CD4-positive, alpha-beta T cell treated with Interleukin-1 beta for 1 hour (primary cell): ENCODE measurements at places on chromosomes 7 and 10.

DNA sequence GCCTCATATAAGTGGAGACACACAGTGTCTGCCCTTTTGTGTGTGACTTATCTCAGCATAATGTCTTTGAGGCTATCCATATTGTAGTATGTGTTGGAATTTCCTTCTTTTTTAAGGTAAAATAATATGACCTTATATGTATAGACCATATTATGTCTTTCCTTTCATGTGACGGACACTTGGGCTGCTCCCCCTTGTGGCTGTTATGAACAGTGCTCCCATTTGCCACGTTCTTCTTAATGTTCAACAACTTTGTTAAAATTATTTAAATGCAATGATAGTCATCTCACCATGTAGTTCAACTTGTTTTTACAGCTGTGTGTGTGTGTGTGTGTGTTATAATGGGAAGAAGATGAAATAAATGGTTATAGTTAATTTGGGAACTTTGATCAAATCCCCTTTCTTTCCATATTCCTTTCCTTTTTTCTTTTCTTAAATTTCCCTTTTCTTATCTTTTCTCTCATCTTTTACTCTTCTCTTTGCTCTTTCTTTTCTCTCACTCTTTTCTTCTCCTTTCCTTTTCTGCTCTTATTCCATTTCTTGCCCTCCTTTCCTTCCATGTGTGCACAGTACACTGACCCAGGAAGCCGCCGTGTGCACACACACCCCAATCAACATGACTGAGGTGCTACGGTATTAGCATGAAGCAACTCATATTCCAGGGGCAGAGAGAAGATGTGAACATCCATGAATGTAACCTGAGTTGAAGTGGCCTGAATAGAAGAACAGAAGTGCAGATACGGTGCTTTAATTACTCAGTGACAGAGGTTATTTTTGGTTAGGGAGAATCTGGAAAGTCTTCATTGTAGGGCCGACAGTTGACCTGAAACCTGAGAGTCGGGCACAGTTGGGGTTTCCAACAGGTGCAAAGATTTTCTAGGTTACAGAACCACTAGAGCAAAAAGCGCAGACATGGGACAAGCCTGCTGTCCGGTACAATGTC lies 596.6 kb downstream of the SDK1 start:
- DNase-seq = peak; percentile 33

DNA sequence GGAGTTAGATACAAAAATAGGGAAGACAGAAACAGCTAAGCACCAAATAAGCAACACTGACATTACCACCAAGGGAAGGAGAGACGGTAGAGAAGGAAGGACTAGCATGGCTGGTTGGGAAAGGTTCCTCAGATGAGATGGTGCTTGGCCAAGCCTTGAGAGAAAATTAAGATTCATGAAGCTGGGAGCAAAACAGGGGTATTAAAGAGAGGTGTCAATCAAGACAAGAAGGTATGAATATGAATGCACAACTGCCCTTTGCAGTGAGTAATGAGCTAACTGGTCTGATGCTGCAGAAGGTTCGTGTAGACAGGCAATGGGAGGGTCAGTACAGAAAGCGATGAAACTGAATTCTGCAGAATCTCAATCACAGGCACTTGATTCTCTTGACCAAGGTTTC lies 67.7 kb downstream of the SLC37A3 start:
- no peak for DNase-seq

DNA sequence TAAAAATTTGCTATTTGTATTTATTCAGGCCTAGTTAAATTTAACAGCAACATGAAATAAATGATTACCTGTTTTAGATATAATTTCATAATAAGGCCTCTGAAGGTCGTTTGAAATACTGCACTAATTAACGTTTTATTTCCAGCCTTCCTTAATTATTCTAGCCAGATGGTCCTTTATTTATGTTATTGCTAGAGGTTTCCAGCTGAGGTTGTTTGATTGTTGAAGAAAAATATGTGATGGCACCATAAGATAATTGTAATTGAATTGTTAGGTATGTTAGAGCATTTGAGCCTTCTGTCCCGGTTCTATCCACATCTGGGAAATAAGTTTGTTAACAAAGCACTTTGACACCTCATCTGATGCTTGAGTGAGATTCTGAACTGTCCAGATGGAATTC lies 556.1 kb downstream of the ATRNL1 start:
- no peak for DNase-seq

DNA sequence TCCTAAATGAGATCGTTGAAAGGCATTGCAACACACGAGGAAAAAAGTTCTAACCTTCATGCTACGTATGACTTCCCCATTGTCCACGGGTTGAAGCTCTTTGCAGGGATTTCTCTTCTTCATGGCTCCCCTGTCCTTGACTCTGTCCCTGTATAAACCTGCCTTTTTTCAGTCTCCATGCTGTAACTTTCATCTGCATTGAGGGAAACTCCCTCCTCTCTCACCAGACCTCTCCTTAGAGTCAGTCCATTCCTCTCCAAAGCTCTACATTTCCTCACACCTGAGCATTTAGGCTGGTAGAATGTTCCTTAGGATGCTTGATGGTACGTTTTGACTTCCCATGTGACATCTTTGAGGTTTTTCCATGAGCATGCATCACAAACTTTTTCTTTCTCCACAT lies 134.2 kb upstream of the FAM171A1 start:
- no peak for DNase-seq

- no peak for DNase-seq
Observed at GRCh38 chr10:59272061-59272460, 90.3 kb downstream of the FAM13C start.

- DNase-seq = peak; percentile 59
Observed at GRCh38 chr7:149284343-149284742, 22.3 kb downstream of the ZNF783 start.

- peak; percentile 48 for DNase-seq
Observed at GRCh38 chr7:143362131-143363015, at the start of gene FAM131B. FAM131B (minus strand) TSS chr7:143362713; CDS start chr7:143362603, 110 bp downstream.

GRCh38 chr7:77738871-77739270 lies 42.6 kb downstream of the RSBN1L start:
- no peak for DNase-seq

GRCh38 chr7:66629222-66630062 lies 761 bp downstream of the KCTD7 start:
- no peak for DNase-seq

- no peak for DNase-seq
Observed at GRCh38 chr10:114206902-114207301, 27.7 kb downstream of the TDRD1 start.

DNA sequence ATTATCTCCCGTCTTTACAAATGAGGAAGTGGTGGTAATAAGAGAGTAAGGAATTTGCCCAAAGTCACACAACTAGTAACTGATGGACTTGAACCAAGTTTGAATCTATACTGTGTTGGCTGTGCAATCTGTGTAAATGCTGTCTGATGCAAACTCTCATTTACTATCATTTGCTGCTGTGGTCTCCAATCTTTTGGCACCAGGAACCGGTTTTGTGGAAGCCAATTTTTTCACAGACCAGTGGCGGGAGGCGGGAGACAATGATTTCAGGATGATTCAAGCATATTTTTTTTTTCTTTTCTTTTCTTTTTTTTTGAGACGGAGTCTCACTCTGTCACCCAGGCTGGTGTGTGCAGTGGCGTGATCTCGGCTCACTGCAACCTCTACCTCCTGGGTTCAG lies 450.0 kb upstream of the FZD8 start:
- DNase-seq = no peak

DNA sequence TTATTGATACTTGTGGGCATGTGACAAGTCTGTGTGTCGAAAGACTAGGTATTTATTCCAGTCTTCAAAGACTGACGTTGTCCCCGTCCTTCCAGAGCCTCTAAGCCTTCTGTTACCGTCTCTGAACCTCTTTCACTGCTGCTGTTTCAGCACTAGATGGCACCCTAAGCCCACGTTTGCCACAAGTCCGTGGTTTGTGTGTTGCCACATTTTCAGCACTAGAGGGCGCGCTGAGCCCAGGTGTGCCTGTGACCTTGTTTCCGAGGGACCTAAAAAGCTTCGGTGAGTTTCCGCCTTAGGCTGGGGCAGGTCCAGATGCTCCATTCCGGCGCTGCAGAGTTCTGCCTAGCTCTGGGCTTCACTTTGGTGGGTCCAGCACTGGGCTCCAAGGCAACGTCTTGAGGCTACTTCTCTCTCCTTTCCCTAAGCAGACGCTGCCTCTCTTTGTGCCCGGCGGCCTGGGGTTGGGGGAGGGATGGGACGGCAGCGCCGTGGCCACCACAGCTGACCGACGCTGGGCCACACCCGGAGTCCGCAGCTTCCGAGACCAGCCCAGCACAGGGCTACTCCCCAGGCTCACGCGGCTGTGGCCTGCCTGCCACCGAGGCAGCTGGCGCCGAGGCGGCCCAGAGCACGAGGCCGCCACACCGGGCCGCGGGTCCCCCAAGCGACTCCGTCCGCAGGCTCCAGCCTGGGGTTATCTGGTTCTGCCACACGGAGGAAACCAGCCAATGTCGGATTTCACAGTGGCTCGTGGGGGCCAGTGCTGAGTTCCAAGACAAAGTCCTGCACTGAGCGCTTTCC lies 520.2 kb downstream of the REEP3 start:
- peak; percentile 88 for DNase-seq

- DNase-seq = no peak
Observed at GRCh38 chr10:88494537-88494936, 88.6 kb downstream of the RNLS start.
